Fibroblast of lung (primary cell): ENCODE measurements at places on chromosomes 16 and 17. TPM values are rescaled to one million over a fixed set of nuclear protein-coding genes. Genes with fewer than 3 reads are reported as not detected.

EFNB3 gene
- 0.26 and 0.33 TPM in 2 replicates for total RNA-seq

TBC1D3 gene
- not detected in 2 replicates for total RNA-seq

SAMD14 gene
- 2.1 and 2.3 TPM in 2 replicates for total RNA-seq

DNASE1L2 gene
- 0.77 and 0.99 TPM in 2 replicates for total RNA-seq

MARVELD3 gene
- total RNA-seq = not detected in 2 replicates

SUMO2 gene
- 109 and 122 TPM in 2 replicates for total RNA-seq

STARD3 gene
- 28.0 and 31.7 TPM in 2 replicates for total RNA-seq

TERB1 gene
- total RNA-seq = under 0.01 and 0.17 TPM in 2 replicates

C16orf46 gene
- total RNA-seq = 0.51 TPM in 1 of 2 replicates, not detected in the other

IRX5 gene
- under 0.01 and 0.17 TPM in 2 replicates for total RNA-seq

NXPH3 gene
- 0.66 and 0.77 TPM in 2 replicates for total RNA-seq

TSC2 gene
- total RNA-seq = 35.7 and 46.6 TPM in 2 replicates

DYNC1LI2 gene
- total RNA-seq = 115 and 173 TPM in 2 replicates

ARHGAP44 gene
- total RNA-seq = 1.5 and 1.7 TPM in 2 replicates

C17orf67 gene
- total RNA-seq = 1.3 and 1.7 TPM in 2 replicates

CDH16 gene
- total RNA-seq = not detected in 2 replicates

SOST gene
- total RNA-seq = not detected in 2 replicates

HIGD1B gene
- not detected in 2 replicates for total RNA-seq

SOX8 gene
- under 0.01 TPM in 1 of 2 replicates, not detected in the other for total RNA-seq

ST6GALNAC2 gene
- 0.83 and 1.0 TPM in 2 replicates for total RNA-seq

DHRS13 gene
- 6.9 and 7.8 TPM in 2 replicates for total RNA-seq

PERCC1 gene
- not detected in 2 replicates for total RNA-seq

GSDMA gene
- total RNA-seq = not detected in 2 replicates

DHX40 gene
- 58.6 and 70.9 TPM in 2 replicates for total RNA-seq

PRR15L gene
- total RNA-seq = not detected in 2 replicates

P2RX1 gene
- total RNA-seq = under 0.01 TPM in 2 replicates

CAPNS2 gene
- total RNA-seq = 0.51 and 0.66 TPM in 2 replicates

NPIPA7 gene
- 0.51 and 1.7 TPM in 2 replicates for total RNA-seq

ADORA2B gene
- 10.5 and 17.2 TPM in 2 replicates for total RNA-seq

SMARCE1 gene
- 75.6 and 86.5 TPM in 2 replicates for total RNA-seq

CES1 gene
- 41.1 and 41.6 TPM in 2 replicates for total RNA-seq

CALB2 gene
- total RNA-seq = 0.51 and 1.3 TPM in 2 replicates

TVP23C gene
- total RNA-seq = 14.4 and 25.1 TPM in 2 replicates

CHD9NB gene
- 3.6 and 5.3 TPM in 2 replicates for total RNA-seq

USP43 gene
- under 0.01 TPM in 2 replicates for total RNA-seq

ABCA9 gene
- 3.1 and 14.1 TPM in 2 replicates for total RNA-seq

HP gene
- not detected in 2 replicates for total RNA-seq

GPRC5B gene
- 4.5 and 6.4 TPM in 2 replicates for total RNA-seq

TEKT1 gene
- total RNA-seq = not detected in 2 replicates

SECTM1 gene
- total RNA-seq = 17.3 and 31.1 TPM in 2 replicates

MEIOC gene
- total RNA-seq = under 0.01 TPM in 1 of 2 replicates, not detected in the other

CDIP1 gene
- total RNA-seq = 4.9 and 12.2 TPM in 2 replicates

NHERF2 gene
- 16.9 and 21.5 TPM in 2 replicates for total RNA-seq

CCL23 gene
- not detected in 2 replicates for total RNA-seq

CASKIN1 gene
- total RNA-seq = 0.17 and 0.26 TPM in 2 replicates

KCNH4 gene
- total RNA-seq = not detected in 2 replicates

CNGB1 gene
- total RNA-seq = not detected in 2 replicates

FOXL1 gene
- 24.1 and 27.4 TPM in 2 replicates for total RNA-seq

LASP1 gene
- total RNA-seq = 58.8 and 79.8 TPM in 2 replicates

AANAT gene
- total RNA-seq = not detected in 2 replicates

MPO gene
- not detected in 2 replicates for total RNA-seq

FOXJ1 gene
- total RNA-seq = not detected in 2 replicates

SIAH1 gene
- total RNA-seq = 50.6 and 59.1 TPM in 2 replicates

OR1A1 gene
- total RNA-seq = not detected in 2 replicates

DERL2 gene
- 19.8 and 30.9 TPM in 2 replicates for total RNA-seq

CLEC19A gene
- total RNA-seq = not detected in 2 replicates

KRT16 gene
- total RNA-seq = not detected in 2 replicates

C1QTNF8 gene
- not detected in 2 replicates for total RNA-seq
